ENCODE measurements at places on chromosomes 12 and 14. TPM values are rescaled to one million over a fixed set of nuclear protein-coding genes. Genes with fewer than 3 reads are reported as not detected.

DNA sequence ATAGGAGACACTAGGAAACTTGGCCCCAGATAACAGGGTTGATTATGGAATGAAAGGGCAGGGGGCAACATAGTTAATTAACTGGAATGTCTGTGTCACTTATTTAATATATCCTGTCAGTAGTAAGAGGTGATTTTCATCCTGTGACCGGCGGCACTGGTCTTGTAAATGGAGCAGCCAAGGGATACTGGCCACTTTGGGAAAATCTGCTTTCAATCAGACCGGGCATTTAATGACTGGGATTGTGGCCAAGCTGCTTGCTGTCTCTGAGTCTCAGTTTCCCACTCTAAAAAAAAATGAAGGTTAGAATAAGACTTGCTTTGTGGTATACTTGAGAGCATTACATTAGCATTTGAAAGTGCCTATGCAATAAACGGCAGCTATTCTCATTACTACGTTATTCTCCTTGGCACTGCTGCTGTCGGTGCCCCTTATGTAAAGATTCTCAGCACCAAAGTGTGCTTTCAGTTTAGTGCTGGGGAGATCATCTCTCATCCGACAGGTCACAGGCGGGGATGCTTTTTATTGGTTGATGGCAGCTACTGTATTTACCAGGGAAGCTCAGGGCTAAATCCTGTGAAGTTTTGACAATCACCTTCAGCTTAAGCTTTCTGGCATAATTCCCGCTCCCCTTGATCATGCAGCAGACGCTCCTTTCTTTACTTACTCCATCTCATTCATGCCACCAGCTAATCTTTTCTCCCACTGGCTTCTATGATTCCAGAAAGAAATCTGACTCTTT lies 162.1 kb downstream of the ESRRB start:
- no peak overlapping the region for H3K27ac ChIP-seq
- DNase-seq = no peak
- H3K4me1 ChIP-seq = no peaks in the 10 kb centered on the region

Gene ARHGAP9
- total RNA-seq = 98.8 TPM

- no peak overlapping the region for H3K27ac ChIP-seq
- no peaks in the 10 kb centered on the region for H3K27me3 ChIP-seq
- peaks cover 16% of the 10 kb centered on the region for H3K36me3 ChIP-seq
- peaks cover 11% of the 10 kb centered on the region for H3K4me1 ChIP-seq
- H3K4me3 ChIP-seq = no peak overlapping the region
Measured at GRCh38 chr12:15937902-15938301, 26.8 kb downstream of the DERA start.

GRCh38 chr12:81759190-81760051 lies at the start of gene PPFIA2:
PPFIA2 (minus strand) TSS chr12:81759350.
- H3K4me1 ChIP-seq = no peaks in the 10 kb centered on the region
- H3K27ac ChIP-seq = no peak within 1 kb of the TSS
- H3K36me3 ChIP-seq = no peaks in the 10 kb centered on the region
- no peak for DNase-seq

Gene SMCO2
- not detected for total RNA-seq

Gene WNT5B
- 0.69 TPM for total RNA-seq

DNA sequence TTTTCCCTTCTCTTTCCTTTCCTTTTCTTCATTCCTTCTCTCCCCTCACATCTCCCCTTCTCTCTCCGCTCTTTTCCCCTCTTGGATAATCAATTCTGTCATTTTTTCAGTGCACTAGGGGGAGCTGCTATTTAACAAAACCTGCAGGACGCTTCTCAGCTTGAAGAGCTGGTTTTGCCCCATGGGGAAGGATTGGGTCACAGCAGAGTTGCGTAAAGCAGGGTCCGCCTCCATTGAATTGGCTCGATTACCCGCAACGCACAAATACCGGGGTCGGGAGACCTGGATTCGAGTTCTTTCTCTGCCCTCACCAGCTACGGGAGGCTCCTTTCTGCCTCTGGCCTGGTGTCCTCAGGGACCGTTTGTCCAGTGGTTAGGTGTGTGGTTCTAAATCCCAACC lies 42.1 kb upstream of the CHGA start:
- no peak overlapping the region for H3K27ac ChIP-seq
- no peak overlapping the region for H3K4me3 ChIP-seq
- H3K4me1 ChIP-seq = no peaks in the 10 kb centered on the region
- DNase-seq = no peak

DNA sequence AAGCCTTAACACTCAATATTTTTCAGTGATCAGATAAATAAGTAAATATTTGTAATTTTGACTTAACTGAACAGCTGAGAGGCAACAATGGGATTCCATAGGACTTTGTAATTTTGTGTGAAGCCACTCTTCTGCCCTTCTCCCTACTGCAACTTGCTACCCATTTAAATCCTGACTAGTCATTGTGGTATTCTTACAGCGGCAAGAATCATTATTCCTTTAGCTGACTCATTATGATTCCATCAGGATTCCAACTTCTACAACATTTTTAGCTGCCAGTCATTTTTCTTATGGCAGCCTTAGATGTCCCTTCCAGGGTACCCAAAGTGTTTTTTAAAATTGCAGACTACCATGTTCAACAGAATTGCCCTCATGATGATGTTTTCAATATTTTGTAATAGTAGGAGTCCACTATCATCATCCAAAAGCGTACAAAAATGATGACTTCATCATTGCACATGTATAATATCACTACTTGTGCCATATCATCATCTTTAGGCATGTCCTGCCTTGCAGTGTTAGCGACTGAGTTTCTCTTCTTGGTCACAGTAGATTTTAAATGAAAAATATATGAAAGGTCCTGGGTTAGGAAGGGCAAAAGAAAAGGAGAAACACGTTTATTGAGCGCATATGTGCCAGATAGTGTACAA lies 5.1 kb upstream of the MAGOHB start:
- peaks cover 26% of the 10 kb centered on the region for H3K27me3 ChIP-seq
- H3K4me1 ChIP-seq = peaks cover 6% of the 10 kb centered on the region
- H3K27ac ChIP-seq = no peak overlapping the region
- H3K36me3 ChIP-seq = peaks cover 4% of the 10 kb centered on the region

DNA sequence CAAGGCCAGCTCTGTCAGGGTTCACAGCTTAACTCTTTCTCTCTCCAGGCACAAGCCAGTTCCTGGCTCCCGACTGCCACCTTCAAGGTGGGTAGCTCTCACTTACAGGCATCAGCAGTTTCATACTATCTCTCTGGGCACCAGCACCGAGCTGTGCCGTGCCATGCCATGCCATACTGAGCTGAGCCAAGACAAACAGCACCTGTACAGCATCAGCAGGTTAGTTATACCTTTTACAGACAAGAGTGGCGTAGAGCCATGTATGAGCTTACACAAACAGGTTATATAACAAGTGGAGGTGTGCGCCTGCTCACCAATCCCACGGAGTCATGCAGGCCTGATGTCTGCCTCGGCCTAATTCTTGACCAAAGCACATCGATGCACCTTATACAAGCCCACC lies 1098.7 kb downstream of the AACS start:
- H3K36me3 ChIP-seq = no peaks in the 10 kb centered on the region
- H3K4me3 ChIP-seq = no peak overlapping the region
- H3K4me1 ChIP-seq = no peaks in the 10 kb centered on the region
- no peak overlapping the region for H3K27ac ChIP-seq
- H3K27me3 ChIP-seq = no peaks in the 10 kb centered on the region

Gene KRT82
- total RNA-seq = not detected

Gene CLEC4A
- total RNA-seq = 1.3 TPM

- no peak for DNase-seq
- H3K27me3 ChIP-seq = no peaks in the 10 kb centered on the region
- H3K4me1 ChIP-seq = peaks cover 95% of the 10 kb centered on the region
- no peaks in the 10 kb centered on the region for H3K36me3 ChIP-seq
- H3K27ac ChIP-seq = peak overlapping the region; percentile 77
Measured at GRCh38 chr14:61474701-61475100, 153.3 kb downstream of the PRKCH start.

Gene ATL1
- 1.4 TPM for total RNA-seq

Gene ITGB7
- total RNA-seq = 139 TPM

Gene SLC25A47
- total RNA-seq = not detected

GRCh38 chr12:42862055-42862454 lies 272.5 kb upstream of the PRICKLE1 start:
- H3K27me3 ChIP-seq = no peaks in the 10 kb centered on the region
- H3K4me3 ChIP-seq = no peak overlapping the region
- H3K27ac ChIP-seq = no peak overlapping the region
- H3K36me3 ChIP-seq = no peaks in the 10 kb centered on the region

DNA sequence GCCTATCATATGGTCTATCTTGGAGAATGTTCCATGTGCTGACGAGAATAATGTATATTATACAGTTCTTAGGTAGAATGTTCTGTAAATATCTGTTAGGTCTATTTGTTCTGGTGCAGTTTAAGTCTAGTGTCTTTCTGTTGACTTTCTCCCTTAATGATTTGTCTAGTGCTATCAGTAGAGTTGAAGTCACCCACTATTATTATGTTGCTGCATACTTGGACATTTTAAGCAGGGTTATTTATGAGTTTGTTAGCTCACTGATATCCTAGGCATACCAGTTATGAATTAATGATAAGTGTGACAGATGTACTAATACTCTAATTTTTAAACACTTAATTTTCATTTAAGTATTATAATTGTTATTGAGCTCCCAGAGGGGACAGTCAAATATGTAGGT lies 292.5 kb downstream of the AKAP6 start:
- H3K4me3 ChIP-seq = no peak overlapping the region
- H3K27me3 ChIP-seq = peaks cover 1% of the 10 kb centered on the region
- no peaks in the 10 kb centered on the region for H3K36me3 ChIP-seq
- peaks cover 3% of the 10 kb centered on the region for H3K4me1 ChIP-seq

Gene AHNAK2
- total RNA-seq = not detected

Gene TAS2R9
- not detected for total RNA-seq

DNA sequence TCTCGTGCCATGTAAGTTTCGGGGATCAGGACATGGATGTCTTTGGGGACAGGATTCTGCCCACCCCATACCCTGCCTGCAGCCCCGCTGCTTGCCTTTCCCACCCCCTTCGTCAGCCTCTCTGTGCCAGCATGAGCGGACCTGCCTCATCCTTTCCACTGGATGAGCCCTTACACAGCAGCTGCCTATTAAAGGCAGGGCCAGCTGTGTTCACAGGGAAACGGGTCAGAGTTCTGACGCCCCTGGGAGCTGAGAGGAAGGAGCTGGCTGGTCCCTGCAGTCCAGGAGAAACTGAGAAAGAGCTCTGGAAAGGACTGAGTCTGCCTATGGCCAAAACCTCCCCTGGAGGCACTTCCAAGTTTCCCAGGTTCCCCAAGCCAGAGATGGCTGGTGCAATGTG lies 83.5 kb upstream of the NCOR2 start:
- DNase-seq = no peak
- no peaks in the 10 kb centered on the region for H3K36me3 ChIP-seq
- no peak overlapping the region for H3K27ac ChIP-seq
- no peak overlapping the region for H3K4me3 ChIP-seq
- peaks cover 22% of the 10 kb centered on the region for H3K27me3 ChIP-seq

- H3K4me3 ChIP-seq = no peak overlapping the region
- no peaks in the 10 kb centered on the region for H3K27me3 ChIP-seq
- no peak for DNase-seq
Measured at GRCh38 chr14:35747379-35747778, 61.7 kb downstream of the RALGAPA1 start.

Gene SIRT4
- 1.7 TPM for total RNA-seq

GRCh38 chr12:114401328-114402083 lies 4.4 kb downstream of the TBX5 start:
- H3K27ac ChIP-seq = no peak overlapping the region
- H3K36me3 ChIP-seq = no peaks in the 10 kb centered on the region
- H3K27me3 ChIP-seq = peaks cover 73% of the 10 kb centered on the region
- no peaks in the 10 kb centered on the region for H3K4me1 ChIP-seq
- H3K4me3 ChIP-seq = no peak overlapping the region

DNA sequence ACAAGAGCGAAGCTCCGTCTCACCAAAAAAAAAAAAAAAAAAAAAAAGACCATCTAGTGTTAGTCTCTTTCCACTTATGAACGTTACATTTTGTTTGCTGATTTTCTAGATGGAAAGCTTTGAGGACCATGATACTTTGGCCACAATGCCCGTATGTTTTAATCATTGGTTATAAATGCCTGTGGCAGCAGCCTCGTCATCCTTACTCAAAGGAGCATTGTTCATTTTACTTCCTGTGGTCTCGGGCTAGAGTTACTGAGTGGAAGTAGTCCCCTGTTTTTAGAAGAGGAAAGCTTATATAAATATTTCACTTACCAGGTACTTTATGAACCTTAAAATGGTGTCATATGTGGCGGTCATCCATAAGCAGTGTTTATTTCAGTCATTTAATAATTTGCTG lies 359.9 kb downstream of the AEBP2 start:
- no peaks in the 10 kb centered on the region for H3K36me3 ChIP-seq
- no peaks in the 10 kb centered on the region for H3K4me1 ChIP-seq
- no peak overlapping the region for H3K27ac ChIP-seq
- no peak for DNase-seq

DNA sequence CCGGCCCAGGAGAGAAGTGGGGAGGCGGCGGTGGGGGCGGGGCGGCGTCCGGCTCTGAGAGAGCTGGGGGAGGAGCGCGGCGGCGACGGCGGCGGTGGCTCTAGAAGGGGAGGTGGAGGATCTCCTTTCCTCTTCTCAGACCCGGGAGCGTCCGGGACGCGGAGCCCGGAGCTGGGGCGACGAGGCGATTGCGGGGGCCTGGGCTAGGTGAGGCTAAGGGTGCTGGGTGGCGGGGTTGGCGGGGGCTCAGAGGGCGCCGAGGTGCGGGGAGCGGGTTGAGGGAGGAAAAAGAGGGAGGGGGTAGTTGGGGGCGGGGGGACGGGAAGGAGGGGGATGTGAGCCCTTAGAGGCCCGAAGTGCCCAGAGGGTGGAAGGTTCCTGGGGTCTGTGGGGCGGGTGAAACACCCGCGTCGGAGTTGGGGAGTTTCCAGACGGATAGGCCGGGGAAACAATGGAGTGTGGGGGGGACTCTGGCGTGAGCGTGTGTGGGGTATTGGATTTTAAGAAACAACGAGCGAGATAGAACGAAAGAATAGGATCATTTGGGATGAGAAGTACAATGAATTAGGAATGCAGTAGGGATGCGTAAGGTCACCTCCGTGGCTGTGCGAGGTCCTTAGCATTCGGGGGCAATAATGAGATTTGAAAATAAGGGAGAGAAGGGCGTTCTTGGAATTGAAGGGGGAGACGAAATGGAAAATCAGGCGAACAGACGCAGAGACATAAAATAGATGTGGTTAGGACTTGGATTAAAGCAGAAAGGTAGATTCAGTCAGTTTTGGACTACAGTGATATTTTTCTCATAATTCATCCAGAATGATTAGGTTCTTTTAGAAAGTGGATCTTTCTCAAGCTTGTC lies at the start of gene SPATS2:
SPATS2 (plus strand) TSS at position 82 of the 859 bp plus-strand sequence. CDS start 93,551 bp downstream, outside the sequence.
- H3K4me3 ChIP-seq = peak within 1 kb of the TSS; percentile 99
- peak within 1 kb of the TSS; percentile 98 for H3K27ac ChIP-seq
- H3K36me3 ChIP-seq = peaks cover 6% of the 10 kb centered on the region
- H3K4me1 ChIP-seq = peaks cover 54% of the 10 kb centered on the region
- no peak for DNase-seq

DNA sequence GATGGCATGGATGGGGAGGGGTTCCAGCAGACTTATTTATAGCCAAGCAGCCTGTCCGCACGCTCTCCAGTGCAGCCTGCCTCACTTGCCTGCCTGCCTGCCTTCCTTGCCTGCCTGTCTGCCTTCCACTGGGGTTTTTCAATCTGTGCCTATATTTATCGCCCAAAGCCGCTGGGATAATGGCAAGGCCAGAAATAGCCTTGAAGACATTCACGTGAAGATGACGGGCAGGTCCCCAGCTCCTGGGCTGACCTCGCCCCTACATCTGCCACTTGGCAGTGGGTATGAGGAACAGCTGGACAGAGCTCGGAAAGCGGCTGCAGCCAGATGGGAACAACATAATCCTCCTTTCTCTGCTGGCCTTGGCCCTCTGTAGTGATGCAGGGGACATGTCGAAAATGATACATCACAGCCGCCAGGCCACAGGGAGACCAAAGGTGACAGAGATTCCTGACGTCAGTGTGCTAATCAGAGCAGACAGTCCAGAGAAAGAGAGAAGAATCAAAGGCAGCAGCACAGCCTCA lies 53.3 kb downstream of the PITPNM2 start:
- peaks cover 21% of the 10 kb centered on the region for H3K4me1 ChIP-seq
- H3K27ac ChIP-seq = no peak overlapping the region
- H3K36me3 ChIP-seq = no peaks in the 10 kb centered on the region
- no peaks in the 10 kb centered on the region for H3K27me3 ChIP-seq

Gene PTPRR
- not detected for total RNA-seq

Data from activated B cell treated with CpG ODN at 0.5 μM for 24 hours (primary cell).